ENCODE measurements at places on chromosomes 12 and 14. TPM values are rescaled to one million over a fixed set of nuclear protein-coding genes. Genes with fewer than 3 reads are reported as not detected.

- no peaks in the 10 kb centered on the region for H3K27me3 ChIP-seq
- H3K4me1 ChIP-seq = peaks cover 84% of the 10 kb centered on the region
- H3K36me3 ChIP-seq = peaks cover 17% of the 10 kb centered on the region
- peak overlapping the region; percentile 20 for H3K4me3 ChIP-seq
- H3K27ac ChIP-seq = peak overlapping the region; percentile 79
- DNase-seq = peak; percentile 77
Observed at GRCh38 chr12:121794534-121795033, 1.1 kb upstream of the RHOF start.

Gene FGF6
- not detected for total RNA-seq

- no peaks in the 10 kb centered on the region for H3K27me3 ChIP-seq
- DNase-seq = no peak
- H3K27ac ChIP-seq = no peak overlapping the region
- no peaks in the 10 kb centered on the region for H3K4me1 ChIP-seq
- H3K4me3 ChIP-seq = no peak overlapping the region
Observed at GRCh38 chr12:90945070-90945649, 9.8 kb downstream of the CCER1 start.

GRCh38 chr12:101475751-101476305 is 692 bp downstream of the SPIC start:
- no peak overlapping the region for H3K27ac ChIP-seq

GRCh38 chr14:77059276-77059915 is 30.9 kb upstream of the IRF2BPL start:
- H3K27ac ChIP-seq = no peak overlapping the region
- H3K4me3 ChIP-seq = no peak overlapping the region
- no peak for DNase-seq
- H3K4me1 ChIP-seq = peaks cover 3% of the 10 kb centered on the region
- no peaks in the 10 kb centered on the region for H3K36me3 ChIP-seq

GRCh38 chr14:61950340-61950739 is 188.1 kb downstream of the SNAPC1 start:
- H3K27ac ChIP-seq = no peak overlapping the region
- no peaks in the 10 kb centered on the region for H3K4me1 ChIP-seq
- H3K4me3 ChIP-seq = no peak overlapping the region
- H3K27me3 ChIP-seq = no peaks in the 10 kb centered on the region
- no peak for DNase-seq
- no peaks in the 10 kb centered on the region for H3K36me3 ChIP-seq

Gene CLEC4C
- total RNA-seq = not detected

- H3K36me3 ChIP-seq = no peaks in the 10 kb centered on the region
- peaks cover 5% of the 10 kb centered on the region for H3K4me1 ChIP-seq
- H3K27ac ChIP-seq = peak overlapping the region; percentile 61
- no peak for DNase-seq
- no peaks in the 10 kb centered on the region for H3K27me3 ChIP-seq
Observed at GRCh38 chr12:94643606-94644005, 6.8 kb downstream of the TMCC3 start.
